ENCODE measurements at places on chromosomes 4 and X.
A peak's percentile ranks its signal among the peaks of the same experiment; 100 is the strongest.

DNA sequence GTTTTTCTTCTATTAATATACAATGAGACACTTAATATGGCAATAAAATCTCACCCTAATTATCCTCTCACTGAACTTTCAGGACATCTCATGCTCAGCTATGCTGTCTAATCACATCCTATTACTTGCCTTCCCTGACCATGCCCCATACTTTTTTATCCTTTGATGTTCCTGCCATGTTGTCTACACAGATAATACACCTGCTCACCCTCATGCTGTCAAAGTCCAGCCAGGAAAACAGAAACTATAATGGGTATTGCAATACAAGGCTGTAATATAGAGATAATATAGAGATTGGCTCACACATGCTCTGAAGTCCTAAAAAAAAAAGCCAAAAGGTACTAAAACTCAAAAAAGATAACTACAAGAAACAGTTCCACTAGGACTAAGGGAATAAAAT lies 305.4 kb downstream of the PRDM5 start:
- DNase-seq, result no peak

- DNase-seq, result peak; percentile 12
These were observed 125.0 kb downstream of the ARHGAP6 start for GRCh38 chrX:11540532-11541377.

DNA sequence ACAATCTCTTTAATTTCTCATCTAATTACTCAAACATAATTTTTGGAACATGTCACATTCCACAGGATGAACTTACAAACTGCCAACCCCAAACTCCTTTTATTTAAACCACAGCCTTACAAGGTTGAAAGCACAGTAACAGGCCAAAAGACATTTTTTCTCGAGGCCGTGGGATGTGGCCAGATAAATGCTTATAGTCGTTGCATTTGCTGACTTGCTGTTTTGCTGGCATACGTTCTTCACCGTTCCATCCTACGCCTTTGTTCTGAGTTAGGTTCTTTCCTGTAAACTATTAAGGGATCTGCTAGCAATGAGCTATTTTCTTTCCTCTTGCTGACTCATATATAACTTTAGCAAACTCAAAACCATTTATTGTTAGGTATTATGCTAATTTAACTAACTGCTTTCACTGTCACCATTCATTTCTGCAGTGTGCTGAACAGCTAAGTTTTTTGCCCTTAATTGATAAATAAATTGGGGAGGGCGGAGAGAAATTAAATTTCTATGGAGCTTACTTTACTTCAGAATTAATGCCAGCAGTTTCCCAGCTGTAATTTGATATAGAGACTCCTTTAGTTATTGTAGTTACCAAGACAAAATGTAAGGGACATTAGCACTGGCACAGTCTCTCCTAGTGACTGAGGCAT lies 135.1 kb upstream of the PACRGL start:
- DNase-seq, result no peak

DNA sequence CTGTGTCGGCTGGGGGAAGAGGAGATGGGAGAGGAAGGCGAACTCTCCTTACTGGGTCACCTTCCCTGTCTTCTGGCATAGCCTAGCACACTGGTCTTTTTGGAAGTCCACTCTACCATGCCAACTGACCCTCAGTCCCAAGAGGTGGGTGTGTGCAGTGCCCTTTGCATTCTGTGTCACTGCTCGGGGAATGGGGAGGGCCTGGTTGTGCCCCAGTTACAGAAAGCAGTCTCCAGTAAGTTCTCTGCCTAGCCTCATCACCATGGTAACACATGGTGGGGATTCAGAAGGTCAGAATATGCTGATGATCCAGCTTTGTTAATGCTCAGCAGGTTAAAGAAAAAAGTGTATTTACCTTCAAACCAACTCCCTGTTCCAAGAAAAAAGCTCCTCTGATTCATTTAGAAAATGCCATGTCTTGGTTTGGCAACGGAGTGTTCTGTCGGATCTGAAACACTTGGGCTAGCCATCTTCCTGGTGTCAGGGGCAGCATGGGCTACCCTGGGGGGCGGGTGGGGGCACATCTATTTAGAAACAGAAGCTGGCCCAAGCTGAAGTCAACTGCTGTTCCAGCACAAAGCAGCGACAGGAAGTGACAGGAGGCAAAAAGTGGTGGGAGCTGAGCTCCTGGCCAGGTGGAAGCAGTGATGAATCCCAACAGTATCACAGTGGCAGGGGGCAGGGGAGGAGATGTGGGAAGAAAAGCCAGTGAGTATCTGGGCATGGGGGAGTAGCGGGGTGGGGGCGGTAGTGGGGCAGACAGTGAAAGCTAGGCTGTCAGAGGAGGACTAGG lies 37.0 kb downstream of the NSG1 start:
- DNase-seq, result no peak
